ENCODE measurements at places on chromosomes 6 and 20.

DNA sequence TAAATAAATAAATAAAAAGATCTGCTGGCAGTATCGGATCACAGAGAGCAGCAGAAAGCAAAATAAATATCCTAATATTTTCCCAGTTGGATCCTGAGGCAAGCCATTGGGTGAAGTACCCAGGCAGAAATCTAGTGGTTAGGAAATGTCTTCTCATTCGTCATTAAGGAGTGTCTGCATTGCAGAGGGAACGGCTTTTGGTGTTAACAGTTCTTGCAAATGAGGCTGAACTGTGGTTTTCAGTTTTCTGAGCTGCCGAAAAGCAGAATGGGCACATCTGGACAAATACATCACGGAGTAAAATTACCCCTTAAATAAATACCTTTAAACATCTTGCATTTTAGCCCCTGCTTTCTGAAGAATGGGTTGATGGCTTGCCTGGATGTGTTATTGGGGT, 82.3 kb upstream of the MPC1 start:
- no peak for DNase-seq

DNA sequence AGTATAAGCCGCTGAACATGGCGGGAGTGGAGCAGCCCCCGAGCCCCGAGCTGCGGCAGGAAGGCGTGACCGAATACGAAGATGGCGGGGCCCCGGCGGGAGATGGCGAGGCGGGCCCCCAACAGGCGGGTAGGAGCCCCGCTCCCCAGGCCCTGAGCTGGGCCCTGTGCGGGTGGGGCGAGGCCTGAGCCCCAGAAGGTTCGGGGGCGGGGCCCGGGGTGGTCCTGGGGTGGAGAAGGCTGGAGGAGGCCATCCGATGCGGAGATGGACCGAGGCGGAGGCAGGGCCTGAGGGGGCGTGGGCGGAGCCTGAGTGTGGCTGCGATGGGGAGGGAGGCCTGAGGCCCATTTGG, 7.1 kb downstream of the L3MBTL1 start:
- peak; percentile 42 for DNase-seq

- DNase-seq = no peak
Observed at GRCh38 chr20:3081641-3082040, 2.9 kb downstream of the AVP start.

- no peak for DNase-seq
Observed at GRCh38 chr6:24408719-24409410, 6.1 kb downstream of the MRS2 start.

DNA sequence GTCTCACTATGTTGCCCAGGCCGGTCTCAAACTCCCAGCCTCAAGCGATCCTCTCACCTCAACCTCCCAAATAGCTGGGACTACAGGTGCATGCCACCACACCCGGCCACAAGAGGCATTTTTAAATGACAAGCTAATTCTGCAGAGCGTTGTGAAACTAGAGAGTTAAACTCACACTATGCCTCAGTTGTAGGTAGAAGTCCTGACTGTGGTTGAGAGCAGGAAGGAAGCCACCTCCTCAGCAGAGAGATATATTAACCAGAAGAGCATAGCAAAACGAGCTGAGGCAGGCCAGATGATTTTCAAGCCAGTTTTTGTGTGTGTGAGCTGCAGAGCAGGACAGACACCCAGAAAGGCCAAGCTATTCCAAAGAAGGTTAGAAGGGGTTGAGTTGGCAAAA, 150.3 kb downstream of the MBOAT1 start:
- no peak for DNase-seq

- no peak for DNase-seq
Observed at GRCh38 chr6:144460327-144461095, 175.4 kb downstream of the UTRN start.

DNA sequence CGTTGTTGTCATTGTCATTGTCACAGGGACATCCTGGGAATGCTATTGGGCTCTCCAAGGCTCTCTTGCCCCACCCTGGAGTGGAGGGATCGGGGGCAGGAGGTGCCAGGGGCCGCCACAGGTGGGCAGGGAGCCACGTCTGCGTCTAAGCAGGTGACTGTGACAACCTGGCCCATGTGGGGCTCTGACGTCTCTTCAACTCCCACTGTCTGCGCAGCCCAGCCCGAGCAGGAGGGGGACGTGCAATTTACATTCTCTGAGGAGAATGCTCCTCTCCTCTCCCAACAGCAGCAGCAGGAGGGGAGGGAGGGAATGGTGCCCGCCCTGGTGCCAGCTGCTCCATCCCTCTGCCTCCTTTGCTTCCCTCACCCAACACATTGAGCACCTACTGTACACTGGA, 50.1 kb downstream of the GRM4 start:
- DNase-seq = no peak

DNA sequence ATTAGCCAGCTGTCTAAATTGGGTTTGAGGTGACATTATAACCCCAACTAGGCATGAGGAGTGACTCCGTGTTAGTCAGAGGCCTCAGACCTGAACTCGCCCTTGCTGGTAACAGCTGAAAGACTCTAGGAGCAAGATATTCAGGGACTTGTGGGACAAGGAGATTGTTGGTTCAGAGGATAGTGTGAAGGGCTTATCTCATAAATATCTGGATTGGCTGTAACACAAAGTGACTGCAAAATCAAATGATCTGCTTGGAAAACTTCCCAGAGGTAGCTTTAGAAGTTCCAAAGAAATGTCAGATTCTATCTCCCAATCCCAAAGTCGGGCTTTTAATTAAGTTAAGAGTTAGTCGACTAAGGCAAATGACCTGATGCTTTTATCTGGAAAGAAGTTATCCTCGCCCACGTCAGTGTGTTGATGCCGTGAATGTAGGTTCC, 72.4 kb downstream of the TULP4 start:
- no peak for DNase-seq

- no peak for DNase-seq
Observed at GRCh38 chr6:109023356-109023925, 71.2 kb downstream of the SESN1 start.

DNA sequence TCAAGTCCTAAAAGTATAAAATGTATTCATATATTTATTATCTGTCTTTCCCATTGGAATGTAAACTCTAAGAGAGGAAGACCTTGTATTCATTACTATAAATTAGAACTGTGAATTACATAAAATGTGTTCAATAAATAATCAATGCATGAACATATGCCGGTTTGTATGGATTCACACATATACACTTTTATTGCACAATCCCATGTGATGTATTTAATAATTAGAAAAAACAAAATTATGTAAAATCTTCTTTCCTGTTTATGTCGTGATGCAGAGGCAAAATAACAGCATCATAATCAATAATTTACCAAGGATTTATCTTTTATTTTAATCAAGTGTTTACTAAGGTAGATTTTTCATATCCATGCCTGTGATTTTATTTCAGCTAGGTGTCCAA, 240.5 kb downstream of the KHDRBS2 start:
- DNase-seq = no peak

DNA sequence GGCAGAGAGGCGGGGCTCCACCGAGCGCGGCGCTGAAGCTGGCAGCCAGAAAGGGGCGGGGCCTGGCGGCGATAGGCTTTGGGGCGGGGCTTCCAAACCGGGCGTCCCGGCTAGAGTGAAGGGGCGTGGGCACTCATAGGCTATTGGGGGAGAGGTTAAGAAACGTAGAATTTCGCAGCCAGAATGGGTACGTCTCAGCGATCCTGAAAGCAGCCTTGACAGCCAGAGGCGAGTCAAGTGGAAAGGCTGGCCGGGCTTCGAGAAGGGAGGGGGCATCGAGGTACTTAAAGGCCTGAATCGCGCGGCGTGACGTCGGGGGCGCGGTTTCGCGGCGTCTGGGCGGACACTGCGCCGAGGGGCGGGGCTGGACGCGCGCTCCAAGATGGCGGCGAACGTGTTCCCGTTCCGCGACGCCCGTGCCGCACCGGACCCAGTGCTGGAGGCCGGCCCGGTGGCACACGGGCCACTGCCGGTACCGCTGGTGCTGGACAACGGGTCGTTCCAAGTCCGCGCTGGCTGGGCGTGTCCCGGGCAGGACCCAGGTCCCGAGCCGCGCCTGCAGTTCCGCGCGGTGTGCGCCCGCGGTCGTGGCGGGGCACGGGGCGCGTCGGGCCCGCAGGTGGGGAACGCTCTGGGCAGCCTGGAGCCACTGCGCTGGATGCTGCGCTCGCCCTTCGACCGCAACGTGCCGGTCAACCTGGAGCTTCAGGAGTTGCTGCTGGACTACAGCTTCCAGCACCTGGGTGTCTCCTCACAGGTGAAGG, at the start of gene ACTR5:
TSS of gene ACTR5 (plus strand) at position 364 of the 764 bp plus-strand sequence. CDS start at position 383, 19 bp downstream.
- DNase-seq = peak; percentile 97

All from GM03348 (cell line).